ENCODE measurements at places on chromosomes 5 and 9.

- no peak for DNase-seq
Measured at GRCh38 chr5:13498279-13498678, 446.2 kb downstream of the DNAH5 start.

GRCh38 chr9:111030492-111030891 lies 7.8 kb downstream of the LPAR1 start:
- DNase-seq, result no peak

- DNase-seq, result no peak
Measured at GRCh38 chr9:97990259-97990658, 7.1 kb downstream of the ANP32B start.

DNA sequence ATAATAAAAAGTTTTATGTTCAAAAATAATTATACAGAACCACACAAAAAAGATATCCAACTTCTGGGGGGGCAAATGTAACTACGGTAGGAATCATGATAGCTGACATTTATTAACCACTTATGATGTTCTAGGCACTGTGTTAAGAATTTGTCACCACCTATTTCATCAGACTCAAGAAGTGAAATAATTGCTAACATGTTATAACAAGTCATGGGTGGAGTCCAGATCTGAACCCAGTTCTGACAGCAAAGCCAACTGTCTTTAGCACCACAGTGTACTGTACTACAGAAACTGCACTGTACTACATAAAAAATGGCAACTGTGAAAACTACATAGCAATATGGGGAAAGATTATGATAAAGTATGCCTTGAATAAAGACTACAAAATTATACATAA lies 3.0 kb upstream of the SAP30L start:
- no peak for DNase-seq

- DNase-seq, result no peak
Measured at GRCh38 chr9:84228130-84228720, 112.3 kb downstream of the SLC28A3 start.

DNA sequence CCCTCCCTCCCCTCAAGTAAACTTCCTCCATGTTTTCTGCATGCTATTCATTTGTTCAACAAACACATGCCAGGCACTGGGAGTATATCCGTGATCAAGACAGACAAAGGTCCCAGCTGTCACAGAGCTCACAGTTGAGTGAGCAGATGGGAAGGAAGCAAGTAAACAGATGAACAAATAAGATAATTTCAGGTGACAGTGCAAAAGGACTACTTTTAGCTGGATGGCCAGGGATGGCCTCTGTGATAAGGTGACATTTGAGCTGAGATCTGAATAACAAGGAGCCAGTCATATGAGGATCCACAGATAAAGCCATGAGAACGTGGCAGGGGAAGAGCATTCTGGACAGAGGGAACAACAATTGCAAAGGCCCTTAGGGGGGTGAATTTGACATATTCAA lies 121.7 kb upstream of the RAD23B start:
- no peak for DNase-seq

GRCh38 chr5:68440651-68441050 lies 225.1 kb downstream of the PIK3R1 start:
- DNase-seq, result no peak

DNA sequence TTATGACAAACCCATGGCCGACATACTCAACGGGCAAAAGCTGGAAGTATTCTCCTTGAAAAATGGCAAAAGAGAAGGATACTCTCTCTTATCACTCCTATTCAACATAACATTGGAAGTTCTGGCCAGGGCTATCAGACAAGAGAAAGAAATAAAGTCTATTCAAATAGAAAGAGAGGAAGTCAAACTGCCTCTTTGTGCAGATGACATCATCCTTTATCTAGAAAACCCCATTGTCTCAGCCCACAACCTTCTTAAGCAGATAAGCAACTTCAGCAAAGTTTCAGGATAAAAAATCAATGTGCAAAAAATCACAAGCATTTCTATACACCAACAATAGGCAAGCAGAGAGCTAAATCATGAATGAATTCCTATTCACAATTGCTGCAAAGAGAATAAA lies 1799.9 kb upstream of the ACO1 start:
- no peak for DNase-seq

DNA sequence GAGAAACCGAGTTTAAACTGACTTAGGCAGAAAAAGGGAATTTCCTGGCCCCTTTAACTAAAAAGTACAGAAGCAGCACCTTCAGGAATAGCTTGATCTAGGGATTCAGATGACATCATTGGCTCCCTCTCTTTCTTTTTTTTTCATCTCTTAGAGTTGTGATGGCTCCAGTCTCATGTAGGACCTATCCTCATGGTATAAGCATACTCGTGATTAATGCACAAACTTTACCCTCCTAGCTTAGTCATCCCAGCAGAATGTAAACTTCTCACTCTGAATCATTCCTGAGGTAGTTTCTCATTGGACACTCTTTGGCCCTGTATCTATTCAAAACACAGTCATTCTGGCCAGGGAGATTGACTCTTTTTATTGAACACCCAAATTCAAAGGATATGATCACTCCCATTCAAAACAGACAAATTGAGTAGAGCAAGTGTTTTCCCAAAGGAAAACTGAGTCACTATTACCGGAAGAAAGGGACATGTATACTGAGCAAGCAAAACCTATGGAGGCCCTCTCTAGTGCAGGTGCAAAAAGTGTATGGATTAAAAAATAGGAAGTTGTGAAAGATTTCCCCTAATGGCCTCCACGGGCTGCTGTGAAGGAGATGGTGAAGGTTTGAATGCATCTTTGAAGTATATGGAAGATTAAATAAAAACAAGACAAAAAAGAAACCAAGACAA lies 27.6 kb upstream of the SMIM23 start:
- DNase-seq, result no peak

DNA sequence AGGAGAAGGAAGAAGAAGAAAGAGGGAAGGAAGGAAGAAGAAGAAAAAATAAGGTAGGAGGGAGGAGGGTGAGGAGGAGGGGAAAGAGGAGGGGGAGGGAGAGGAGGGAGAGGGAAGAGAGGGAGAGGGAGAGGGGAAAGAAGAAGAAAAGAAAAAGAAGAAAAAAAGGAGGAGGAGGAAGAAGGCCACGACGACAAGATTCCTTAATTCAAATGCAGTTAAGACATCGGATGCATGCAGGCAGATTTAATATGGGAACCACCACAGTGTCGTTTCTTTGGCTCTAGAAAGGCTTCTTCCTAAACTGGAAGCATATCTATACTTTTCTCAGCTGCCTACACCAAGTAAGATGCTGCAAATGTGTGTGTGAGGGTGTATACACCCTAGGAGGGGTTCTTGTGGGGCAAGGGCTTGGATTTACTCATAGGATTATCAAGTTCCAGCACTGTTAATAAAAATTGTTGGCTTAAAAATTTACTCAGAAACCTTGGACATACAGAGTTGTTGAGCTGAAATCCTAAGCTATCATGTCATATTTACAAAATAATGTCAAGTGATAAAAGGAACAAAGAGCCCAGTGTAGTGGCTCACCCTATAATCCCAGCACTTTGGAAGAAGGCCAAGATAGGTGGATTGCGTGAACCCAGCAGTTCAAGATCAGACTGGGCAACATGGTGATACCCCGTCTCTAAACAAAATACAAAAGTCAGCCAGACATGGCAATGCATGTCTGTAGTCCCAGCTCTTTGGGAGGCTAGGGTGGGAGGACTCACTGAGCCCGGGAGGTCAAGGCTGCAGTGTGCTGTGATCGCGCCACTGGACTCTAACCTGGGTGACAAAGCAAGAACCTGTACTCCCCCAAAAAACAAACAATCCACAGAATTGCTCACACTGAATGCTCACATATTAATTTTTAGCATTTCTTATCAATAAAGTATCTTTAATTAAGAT lies 108.5 kb downstream of the UBAP2 start:
- DNase-seq, result no peak

- DNase-seq, result no peak
Measured at GRCh38 chr9:79154806-79155205, 417.0 kb upstream of the TLE4 start.

- DNase-seq, result no peak
Measured at GRCh38 chr5:14870337-14871213, 1.0 kb downstream of the ANKH start.

- no peak for DNase-seq
Measured at GRCh38 chr5:54738118-54738972, 220.8 kb downstream of the SNX18 start.

DNA sequence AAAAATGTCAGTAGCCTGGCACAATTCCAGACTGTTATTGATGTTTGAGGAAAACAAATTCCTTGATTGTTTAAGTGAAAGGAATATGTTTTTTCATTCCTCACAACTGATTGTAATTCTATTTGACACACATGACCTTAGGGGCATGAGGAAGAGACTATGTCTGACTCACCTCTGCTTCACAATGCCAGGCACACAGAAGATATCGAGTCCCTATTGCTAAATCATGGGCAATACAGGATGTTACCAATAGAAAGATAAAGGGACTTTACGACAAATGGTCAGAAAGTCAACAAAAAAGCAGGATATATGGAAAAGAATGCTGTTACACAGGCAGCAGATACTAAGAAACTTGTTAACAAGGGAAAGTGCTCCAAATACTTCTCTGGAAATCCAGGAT lies 1903.5 kb downstream of the EFNA5 start:
- no peak for DNase-seq

GRCh38 chr9:20292002-20292401 lies 330.3 kb downstream of the MLLT3 start:
- peak; percentile 28 for DNase-seq

DNA sequence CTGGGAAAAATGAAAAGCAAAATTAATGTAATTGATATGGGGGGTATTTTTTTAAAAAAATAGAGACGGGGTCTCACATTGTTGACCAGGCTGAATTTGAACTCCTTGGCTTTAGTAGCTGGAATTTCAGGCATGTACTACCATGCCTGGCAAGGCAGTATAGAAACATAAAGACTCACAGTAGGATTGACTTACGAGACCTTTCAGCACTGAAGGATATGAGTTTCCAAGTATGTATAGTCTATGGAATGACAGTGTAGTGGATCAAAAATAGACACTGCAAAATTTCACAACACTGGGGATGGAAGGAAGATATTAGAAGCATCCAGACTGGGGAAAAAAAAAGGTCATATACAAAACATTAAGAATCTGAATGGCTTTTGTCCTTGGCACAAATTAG lies 6.8 kb downstream of the DCP2 start:
- no peak for DNase-seq

GRCh38 chr5:109619021-109619460 lies 70.7 kb upstream of the MAN2A1 start:
- DNase-seq, result no peak

- peak; percentile 93 for DNase-seq
Measured at GRCh38 chr5:154395407-154396106, 50.2 kb upstream of the SAP30L start.

DNA sequence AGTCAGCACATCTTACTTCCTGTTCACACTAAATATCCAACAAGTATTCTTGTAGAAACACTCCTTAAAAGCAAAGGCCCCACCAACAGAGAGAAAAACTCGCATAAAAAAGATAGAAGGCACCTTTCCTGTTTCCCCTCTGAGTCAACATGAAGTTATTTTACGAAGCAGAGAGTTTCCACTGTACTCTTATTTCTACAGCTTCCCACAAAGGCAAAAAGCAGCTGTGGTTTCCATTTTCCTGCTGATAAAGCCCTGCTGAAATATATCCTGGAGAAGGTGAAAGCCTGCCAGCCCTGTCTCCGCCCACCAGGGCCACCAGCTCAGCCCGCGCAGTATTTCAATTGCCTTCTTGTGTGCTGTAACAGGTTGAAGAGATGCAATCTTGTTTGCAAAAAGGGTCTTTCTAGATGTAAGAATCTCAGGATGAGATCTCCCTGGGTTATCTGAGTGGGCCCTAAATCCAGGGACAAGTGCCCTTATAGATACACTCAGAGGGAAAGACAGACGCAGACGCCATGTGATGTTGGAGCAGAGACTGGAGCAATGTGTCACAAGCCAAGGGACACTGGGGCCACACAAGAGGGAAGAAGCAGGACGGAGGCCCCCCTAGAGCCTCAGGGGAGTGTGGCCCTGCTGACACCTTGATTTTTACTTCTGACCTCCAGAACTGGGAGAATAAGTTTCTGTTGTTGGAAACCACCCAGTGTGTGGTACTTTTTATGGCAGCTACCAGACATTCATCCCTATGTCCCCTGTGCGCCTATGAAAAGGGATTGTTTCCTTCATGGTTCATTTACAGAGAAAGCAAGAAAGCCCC lies 19.9 kb downstream of the SEMA4D start:
- DNase-seq, result no peak

DNA sequence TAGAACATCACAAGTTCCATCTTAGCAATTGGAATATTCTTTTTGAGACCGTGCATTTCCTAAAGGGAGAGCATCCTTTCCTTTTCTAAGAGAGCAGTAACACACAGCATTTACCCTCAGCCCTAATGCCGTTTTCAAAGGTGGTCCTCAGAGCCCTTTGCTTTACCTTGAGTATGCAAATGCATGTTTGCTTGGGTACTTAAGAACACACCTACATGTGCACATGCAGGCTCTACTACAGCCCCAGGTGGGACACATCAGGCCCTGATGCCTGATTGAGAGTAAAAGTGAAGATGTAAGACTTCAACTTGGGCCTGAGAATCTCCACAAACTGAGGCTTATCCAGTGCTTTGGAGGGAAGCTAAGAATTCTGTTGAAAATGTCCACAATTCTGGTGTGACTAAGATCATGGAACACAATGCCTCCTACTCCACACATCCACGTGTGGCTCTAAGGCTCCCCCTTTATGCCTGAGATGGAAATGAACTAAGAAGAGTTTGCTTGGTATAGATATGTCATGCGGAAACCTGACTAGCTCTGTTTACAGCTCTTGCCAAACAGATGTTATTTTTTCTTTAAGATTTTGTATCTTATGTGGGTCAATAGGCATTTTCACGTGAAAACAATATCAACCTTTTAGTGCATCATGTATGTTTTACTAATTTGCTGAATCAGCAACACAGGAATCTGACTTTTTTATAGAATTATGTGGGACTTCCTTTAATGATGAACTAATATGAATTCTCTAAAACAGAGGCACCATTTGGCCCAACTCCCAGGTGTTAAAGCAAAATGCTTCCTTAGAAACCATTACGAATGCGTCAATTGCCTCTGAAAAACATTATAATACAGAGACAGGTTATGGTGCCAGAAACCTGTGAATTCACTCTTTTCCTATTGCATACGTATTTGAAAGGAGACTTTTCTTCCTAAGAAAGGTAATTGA lies 48.9 kb upstream of the SLC2A8 start:
- DNase-seq, result peak; percentile 12

DNA sequence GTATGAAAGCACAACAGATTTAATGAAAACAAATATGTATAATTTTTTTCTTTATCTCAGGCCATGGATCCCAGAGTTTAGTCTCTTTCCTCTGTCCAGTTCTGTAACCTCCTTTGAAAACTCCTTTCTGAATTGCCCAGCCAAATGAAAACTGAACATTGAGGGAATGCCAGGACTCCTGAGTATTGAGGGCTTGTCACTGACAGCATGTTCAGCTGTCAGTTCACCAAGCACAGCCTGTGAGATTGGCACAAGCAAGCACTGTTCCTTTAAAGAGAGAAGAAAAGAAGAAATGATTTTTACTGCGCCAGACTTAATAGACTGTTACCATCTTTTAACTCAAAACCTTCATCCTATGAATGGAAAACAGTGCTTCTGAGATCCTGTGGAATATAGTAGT lies 27.3 kb downstream of the TTC1 start:
- no peak for DNase-seq

- no peak for DNase-seq
Measured at GRCh38 chr5:35920890-35921289, 17.5 kb downstream of the CAPSL start.

- no peak for DNase-seq
Measured at GRCh38 chr5:167649471-167649870, 642.0 kb upstream of the WWC1 start.
